ENCODE measurements at places on chromosomes 7 and 10. TPM values are rescaled to one million over a fixed set of nuclear protein-coding genes. Genes with fewer than 3 reads are reported as not detected.

The JAKMIP3 gene
- polyA plus RNA-seq, result 0.08 TPM

The LRRC18 gene
- polyA plus RNA-seq, result not detected

The SPDYE5 gene
- not detected for polyA plus RNA-seq

The ADCY1 gene
- polyA plus RNA-seq, result 1.4 TPM

The MEOX2 gene
- 0.60 TPM for polyA plus RNA-seq

The CNTNAP2 gene
- 1.3 TPM for polyA plus RNA-seq

The NME8 gene
- not detected for polyA plus RNA-seq

The ANKRD22 gene
- 0.38 TPM for polyA plus RNA-seq

The PSD gene
- 1.3 TPM for polyA plus RNA-seq

The GNGT1 gene
- polyA plus RNA-seq, result not detected

DNA sequence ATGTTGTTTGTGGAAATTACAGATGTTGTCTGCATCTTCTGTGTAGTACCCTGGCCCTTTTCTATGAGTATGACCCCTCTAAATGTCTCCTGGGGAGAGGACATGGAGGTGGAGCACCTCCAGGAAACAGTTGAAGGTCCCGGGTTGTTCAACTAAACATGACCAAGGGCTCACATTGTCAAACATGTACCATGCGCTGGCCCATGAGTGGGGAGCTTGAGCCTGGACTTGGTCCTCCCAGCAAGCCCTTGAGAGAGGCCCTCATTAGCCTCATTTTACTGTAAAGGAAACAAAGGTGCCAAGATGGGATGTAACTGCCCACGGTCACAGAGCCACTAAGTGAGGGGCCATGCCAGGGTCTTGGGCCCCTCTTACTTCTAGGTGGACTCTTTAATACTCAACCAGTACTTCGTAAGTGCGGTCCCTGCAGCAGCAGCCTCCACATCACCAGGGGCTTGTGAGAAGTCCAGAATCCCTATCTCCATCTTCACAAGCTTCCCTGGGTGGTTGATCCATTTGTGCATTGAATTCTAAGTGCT lies 31.2 kb downstream of the C10orf71 start:
- no peaks in the 10 kb centered on the region for H3K4me1 ChIP-seq
- no peaks in the 10 kb centered on the region for H3K27me3 ChIP-seq
- no peak overlapping the region for H3K27ac ChIP-seq
- no peaks in the 10 kb centered on the region for H3K36me3 ChIP-seq

DNA sequence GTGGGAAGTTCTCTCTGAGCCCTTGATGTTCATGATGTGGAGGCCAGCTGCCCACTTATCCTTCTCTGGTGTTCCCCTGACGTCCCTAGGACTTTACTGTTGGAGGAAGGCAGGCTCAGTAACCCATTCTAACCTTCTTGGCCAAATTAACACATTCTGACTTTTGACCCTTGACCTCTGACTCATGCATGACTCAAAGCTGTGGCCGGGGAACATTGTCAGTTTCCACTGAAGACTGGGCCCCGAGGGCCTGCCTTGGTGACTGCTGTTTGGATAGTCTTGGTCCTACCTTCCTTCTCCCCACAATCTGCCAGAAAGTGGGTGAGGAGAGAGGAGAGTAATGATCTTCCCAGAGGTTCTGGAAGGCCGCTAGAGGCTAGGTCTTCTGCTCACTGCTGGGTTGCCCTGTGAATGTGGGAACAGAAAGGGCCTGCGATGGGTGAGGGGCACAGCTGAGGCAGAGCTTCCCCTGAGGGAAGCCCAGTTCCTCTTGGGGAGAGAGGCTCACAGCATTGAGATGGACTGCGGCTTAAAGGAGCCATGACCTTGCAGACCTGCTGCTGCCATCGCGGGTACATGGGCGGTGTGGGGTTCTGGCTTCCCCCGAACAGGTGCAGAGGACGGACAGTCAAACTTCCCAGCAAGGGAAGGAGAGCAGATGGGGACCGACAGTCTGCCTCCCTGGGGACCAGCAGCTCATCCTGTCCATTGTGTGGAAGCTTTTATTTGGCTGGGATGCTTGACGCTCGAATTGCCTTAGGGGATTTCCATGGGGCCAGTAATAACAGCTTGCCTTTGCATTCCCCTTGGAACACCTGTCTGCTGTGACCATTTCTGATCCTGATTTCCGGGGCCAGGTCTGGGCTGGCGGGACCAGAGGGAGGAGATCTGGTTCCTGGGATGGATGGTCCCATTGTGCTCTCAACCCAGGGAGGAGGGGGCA lies 43.8 kb downstream of the ADAMTS14 start:
- no peaks in the 10 kb centered on the region for H3K36me3 ChIP-seq
- H3K27me3 ChIP-seq, result no peaks in the 10 kb centered on the region
- no peaks in the 10 kb centered on the region for H3K4me1 ChIP-seq
- DNase-seq, result no peak
- H3K27ac ChIP-seq, result no peak overlapping the region

GRCh38 chr10:52778511-52779392 lies 6.2 kb upstream of the MBL2 start:
- no peaks in the 10 kb centered on the region for H3K27me3 ChIP-seq
- DNase-seq, result no peak
- H3K27ac ChIP-seq, result no peak overlapping the region
- H3K4me1 ChIP-seq, result peaks cover 25% of the 10 kb centered on the region
- H3K36me3 ChIP-seq, result no peaks in the 10 kb centered on the region

DNA sequence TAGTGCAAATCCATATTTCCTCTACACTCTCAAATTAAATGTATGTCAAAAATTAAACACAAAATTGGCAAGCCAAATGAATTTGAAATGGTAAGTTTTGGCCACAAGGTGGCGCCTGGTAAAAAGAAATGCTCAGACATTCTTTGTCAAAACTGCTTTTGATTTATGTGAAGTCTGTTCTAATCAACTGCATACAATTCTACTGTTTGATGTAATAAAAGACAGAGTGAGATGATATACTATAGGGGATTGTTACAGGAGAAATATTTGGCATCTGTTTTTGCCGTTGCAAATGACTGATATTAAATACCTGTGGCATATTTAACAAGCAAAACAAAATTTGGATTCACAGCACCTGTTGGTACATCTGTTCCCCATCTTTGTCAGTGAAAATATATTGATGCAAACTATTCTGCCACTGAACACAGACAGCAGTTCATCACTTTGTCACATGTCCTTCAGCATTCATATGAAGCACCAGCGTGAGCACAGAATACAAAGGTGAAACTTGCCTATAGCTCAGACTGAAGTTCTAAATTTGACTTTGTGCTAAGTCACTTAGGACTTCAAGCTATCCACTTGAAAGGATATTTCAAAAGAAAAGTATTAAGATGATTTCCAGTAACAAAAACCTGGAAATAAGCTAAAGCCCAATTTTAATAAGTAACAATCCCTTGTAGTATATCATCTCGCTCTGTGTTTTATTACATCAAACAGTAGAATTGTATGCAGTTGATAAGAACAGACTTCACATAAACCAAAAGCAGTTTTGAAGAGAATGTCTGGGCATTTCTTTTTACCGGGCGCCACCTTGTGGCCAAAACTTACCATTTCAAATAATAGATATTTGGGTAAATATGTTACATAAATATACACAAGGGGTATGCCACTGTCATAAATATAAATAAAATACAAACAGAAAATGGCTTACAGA lies 10.2 kb upstream of the CH25H start:
- H3K4me3 ChIP-seq, result no peak overlapping the region
- DNase-seq, result peak; percentile 52
- peaks cover 2% of the 10 kb centered on the region for H3K36me3 ChIP-seq

- H3K4me1 ChIP-seq, result no peaks in the 10 kb centered on the region
- no peak overlapping the region for H3K4me3 ChIP-seq
- no peaks in the 10 kb centered on the region for H3K36me3 ChIP-seq
- no peak overlapping the region for H3K27ac ChIP-seq
Measured at GRCh38 chr7:44275146-44275545, 50.2 kb downstream of the CAMK2B start.

GRCh38 chr10:131511391-131511790 lies 199.9 kb upstream of the TCERG1L start:
- no peak overlapping the region for H3K27ac ChIP-seq
- H3K4me3 ChIP-seq, result no peak overlapping the region
- no peak for DNase-seq

DNA sequence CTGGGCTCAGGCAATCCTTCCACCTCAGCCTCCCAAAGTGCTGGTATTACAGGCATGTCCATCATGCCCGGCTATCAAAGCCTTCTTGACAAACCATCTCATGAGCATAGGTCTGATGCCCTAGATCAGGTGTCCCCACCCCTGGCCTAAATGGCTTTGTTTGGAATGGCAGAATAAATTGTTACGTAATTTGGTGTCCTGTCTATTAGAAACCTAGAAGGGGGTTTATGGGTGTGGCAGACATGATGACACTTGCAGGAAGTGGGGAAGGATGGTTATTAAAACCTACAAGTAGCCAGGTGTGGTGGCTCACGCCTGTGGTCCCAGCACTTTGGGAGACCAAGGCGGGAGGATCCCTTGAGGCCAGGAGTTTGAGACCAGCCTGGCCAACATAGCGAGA lies 38.6 kb upstream of the MKLN1 start:
- H3K36me3 ChIP-seq, result no peaks in the 10 kb centered on the region
- H3K4me3 ChIP-seq, result no peak overlapping the region
- no peaks in the 10 kb centered on the region for H3K27me3 ChIP-seq
- H3K27ac ChIP-seq, result no peak overlapping the region
- DNase-seq, result no peak
- no peaks in the 10 kb centered on the region for H3K4me1 ChIP-seq

- no peak for DNase-seq
- H3K27me3 ChIP-seq, result no peaks in the 10 kb centered on the region
- H3K4me3 ChIP-seq, result no peak overlapping the region
- H3K36me3 ChIP-seq, result no peaks in the 10 kb centered on the region
- no peaks in the 10 kb centered on the region for H3K4me1 ChIP-seq
Measured at GRCh38 chr10:80583685-80584084, 46.0 kb downstream of the SH2D4B start.

DNA sequence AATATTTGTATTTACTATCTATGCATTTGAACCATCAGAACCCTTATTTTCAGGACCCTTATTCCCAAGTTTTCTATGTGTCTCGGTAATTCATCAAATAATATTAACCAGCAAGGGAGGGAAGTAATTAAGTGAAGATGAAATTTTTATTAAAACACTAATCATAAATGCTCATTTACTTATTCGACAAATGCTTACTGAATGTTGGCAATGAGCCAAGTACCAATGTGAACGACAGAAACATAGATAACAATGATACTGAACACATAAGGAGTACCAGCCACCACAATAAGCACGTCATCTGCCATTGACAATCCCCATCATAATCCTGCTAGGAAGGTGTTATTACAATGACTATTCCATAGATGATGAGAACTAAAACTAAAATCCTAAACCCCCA lies 45.5 kb downstream of the GRM8 start:
- no peaks in the 10 kb centered on the region for H3K36me3 ChIP-seq
- no peak for DNase-seq
- H3K27ac ChIP-seq, result no peak overlapping the region
- H3K4me1 ChIP-seq, result no peaks in the 10 kb centered on the region
- H3K27me3 ChIP-seq, result no peaks in the 10 kb centered on the region

DNA sequence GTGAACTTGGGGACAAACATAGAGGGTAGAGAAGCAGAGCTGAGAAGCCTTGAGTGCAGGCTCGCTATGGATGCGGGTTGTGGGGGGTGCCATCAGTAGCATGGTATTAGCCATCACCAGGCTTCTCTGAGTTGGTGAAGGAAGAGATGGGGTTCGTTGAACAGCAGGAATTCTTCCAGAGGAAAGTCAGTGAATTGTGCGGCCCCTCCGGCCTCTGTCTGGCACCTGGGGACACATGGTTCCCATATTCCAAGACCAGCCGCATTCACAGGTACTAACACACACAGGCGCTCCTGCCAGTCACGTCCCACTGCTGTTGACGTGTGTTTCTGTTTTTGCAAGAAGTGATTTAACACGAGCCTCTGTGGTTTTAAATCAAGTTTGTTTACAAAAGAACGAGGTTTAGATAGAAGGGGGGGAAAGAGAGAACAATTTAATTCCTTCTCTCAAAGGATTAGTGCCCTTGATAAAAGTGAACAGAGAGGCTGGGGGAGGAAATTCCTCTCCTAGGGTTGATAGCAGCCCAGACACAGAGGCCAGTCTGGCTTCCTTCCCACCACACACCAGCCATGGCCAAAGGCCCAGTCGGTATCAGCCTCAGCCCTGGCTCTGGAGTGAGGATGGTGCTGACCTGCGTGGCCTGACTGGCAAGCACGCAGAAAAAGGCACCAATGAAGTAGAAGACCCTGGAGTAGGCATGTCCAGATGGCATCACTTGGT lies 252.6 kb upstream of the IGFBP3 start:
- no peak for DNase-seq
- H3K27ac ChIP-seq, result no peak overlapping the region
- H3K27me3 ChIP-seq, result no peaks in the 10 kb centered on the region
- H3K36me3 ChIP-seq, result no peaks in the 10 kb centered on the region

GRCh38 chr7:88391247-88391646 lies 84.6 kb upstream of the STEAP4 start:
- H3K4me1 ChIP-seq, result no peaks in the 10 kb centered on the region
- no peak for DNase-seq
- no peaks in the 10 kb centered on the region for H3K36me3 ChIP-seq
- no peaks in the 10 kb centered on the region for H3K27me3 ChIP-seq

DNA sequence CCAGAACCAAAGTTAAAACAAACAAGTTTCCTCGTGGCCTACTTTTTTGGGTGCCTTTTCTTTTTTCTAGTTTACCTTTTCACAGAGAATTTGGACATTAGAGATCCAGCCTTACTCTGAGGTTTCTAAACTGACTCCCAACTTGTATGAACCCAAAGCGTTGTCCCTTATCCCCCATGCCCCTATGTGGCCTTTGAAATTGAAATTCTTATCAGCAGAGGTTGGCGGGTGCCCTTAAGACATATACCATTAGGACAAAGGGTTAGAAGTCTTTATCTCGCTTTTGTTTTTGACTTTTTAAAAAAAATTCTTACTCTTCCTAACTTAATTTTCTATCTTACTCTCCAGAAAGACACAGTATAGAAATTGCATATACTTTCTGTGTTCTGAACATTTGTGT lies 76.3 kb upstream of the C7orf33 start:
- H3K4me1 ChIP-seq, result no peaks in the 10 kb centered on the region
- H3K4me3 ChIP-seq, result no peak overlapping the region
- DNase-seq, result no peak
- H3K27ac ChIP-seq, result no peak overlapping the region
- H3K27me3 ChIP-seq, result no peaks in the 10 kb centered on the region

DNA sequence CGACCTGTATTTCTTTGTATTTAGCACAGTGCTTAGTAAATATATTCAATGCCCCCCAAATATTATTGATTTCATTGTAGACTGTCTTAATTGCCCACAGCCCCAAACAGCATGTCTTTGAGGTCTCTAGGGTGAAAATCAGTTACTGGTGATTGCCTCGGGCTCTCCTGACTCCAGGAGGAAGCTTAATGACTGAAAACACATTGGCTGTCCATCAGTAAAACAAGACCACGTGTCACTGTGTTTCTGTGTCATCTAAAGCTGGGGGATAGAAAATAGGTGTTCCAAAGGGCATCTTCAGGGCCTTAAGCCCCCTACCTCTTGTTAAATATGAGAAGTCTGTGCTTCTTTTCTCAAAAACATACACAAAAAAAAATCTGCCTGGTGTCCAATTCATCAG lies 67.9 kb downstream of the CACNA2D1 start:
- H3K36me3 ChIP-seq, result no peaks in the 10 kb centered on the region
- DNase-seq, result no peak
- H3K4me1 ChIP-seq, result no peaks in the 10 kb centered on the region
- H3K27me3 ChIP-seq, result no peaks in the 10 kb centered on the region
- H3K4me3 ChIP-seq, result no peak overlapping the region
